Dermis blood vessel endothelial cell (primary cell): ENCODE measurements at places on chromosomes 2 and 18.

GRCh38 chr2:20676353-20677215, 9.6 kb downstream of the GDF7 start:
- no peak for DNase-seq

DNA sequence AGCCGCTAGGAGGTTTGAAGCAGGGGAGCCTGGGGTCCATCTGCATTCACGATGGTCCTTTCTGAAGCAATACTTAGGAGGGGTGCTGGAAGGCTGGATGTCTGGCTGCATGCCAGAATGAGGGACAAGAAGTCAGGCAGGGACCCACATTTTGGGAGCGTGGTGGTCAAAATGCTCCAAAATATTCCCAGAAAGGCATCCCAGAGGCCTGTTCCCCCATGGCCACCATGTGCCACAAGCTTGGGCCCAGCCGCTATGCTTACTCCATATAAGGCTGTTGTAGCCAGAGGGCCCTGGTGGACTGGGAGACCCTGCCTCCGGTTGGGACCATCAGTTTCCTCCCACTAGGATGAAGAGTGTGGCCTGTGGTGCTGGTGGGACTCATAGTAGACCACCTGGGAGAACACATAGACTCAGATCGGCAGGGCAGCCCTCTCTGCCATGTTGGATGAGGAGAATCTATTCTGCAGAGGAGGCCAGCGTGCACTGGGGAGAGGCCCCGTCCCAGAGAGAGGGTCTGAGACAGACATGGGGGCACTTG, 3.6 kb upstream of the PROM2 start:
- DNase-seq, result no peak

GRCh38 chr2:109721626-109722025, 72.5 kb upstream of the RGPD5 start:
- no peak for DNase-seq

- DNase-seq, result no peak
Observed at GRCh38 chr2:85823951-85824350, 64.8 kb downstream of the ST3GAL5 start.

- DNase-seq, result no peak
Observed at GRCh38 chr2:118510807-118511206, 336.6 kb downstream of the EN1 start.

GRCh38 chr2:118854507-118855345, 7.3 kb upstream of the EN1 start:
- DNase-seq, result no peak

- no peak for DNase-seq
Observed at GRCh38 chr2:213491376-213491775, 207.1 kb downstream of the SPAG16 start.

- DNase-seq, result peak; percentile 46
Observed at GRCh38 chr2:36659872-36660312, 36.6 kb upstream of the VIT start.

DNA sequence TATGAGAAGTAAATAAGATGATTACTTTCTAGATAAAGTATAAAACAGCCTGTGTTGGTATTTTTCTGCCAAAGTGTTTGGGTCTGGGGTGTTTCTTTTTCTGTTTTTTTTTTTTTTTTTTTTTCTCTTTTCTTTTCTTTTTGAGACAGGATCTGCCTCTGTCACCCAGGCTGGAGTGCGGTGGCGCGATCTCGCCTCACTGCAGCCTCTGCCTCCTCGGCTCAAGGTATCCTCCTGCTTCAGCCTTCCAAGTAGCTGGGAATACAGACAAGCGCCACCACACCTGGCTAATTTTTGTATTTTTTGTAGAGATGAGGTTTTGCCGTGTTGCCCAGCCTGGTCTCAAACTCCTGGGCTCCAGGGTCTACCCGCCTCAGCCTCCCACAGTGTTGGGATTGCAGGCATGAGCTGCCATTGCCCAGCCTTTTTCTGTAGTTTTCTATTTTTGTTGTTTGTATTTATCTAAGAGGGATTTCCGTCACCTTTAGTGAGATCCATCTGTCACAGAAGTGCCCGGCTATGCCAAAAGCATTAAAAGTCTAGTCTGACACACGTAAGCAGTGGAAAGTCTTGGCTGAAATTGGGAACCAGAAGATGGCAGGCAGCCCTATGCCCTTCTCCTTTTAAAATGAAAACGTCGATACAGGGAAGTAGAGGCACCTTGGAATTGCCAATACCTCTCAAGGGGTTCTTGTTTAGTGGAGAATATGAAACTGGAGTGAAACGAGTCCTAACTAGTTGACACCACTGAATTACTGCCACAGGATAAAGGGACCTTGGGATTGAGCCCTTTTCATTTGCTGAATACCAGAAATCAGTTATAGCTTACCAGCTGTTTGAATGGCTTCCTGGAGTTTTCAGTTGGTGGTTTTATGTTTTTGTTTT, 14.0 kb downstream of the UGP2 start:
- no peak for DNase-seq

DNA sequence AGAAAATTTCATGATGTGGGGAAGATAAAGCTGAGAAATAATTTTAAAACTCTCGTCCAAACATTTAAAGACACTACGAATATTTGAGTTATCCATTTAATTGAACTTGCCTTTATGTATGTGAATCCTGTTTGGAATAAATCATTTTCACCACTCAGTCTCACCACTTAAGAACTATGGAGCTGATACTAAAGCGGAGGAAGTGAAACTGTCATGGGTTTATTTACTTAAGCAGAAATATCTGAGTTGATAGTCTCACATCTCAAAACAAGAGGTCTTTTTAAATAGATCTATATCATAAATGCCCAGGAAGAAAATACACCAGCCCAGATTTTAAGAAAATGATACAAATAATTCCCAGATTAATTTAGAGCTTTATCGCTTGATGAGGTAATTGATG, 532.4 kb downstream of the ZNF804A start:
- no peak for DNase-seq

DNA sequence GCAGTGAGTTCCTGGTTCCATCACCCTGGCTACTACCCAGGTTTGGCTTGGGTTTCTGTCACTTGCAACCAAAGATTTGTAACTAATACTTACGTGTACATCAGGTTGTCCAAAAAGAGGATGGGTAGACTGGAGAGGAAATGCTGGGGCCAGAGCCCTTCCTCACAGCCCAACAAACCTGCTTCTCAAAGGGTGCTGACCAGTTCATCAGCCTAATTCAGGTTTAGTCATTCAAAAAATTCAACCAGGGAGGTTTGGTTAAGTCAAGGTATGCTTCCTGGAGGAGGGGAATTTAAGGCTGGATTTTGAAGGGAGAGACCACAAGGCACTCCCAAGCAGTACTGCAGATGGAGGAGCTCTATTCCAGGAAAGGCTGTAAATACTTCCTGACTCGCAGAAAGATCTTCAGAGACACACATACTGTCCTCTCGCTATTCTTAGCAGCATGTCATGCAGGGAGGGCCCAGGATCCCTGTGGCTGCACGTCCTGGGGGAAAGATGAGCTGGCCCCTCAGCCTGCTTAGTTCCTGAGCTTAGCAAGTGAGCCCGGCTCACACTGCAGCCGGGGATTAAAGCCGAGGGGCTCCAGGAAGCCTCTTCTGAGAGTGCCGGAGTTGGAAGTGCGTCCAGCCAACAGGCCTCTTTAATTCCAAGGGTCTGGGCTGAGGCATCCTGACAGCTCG, 40.0 kb upstream of the BIN1 start:
- no peak for DNase-seq

DNA sequence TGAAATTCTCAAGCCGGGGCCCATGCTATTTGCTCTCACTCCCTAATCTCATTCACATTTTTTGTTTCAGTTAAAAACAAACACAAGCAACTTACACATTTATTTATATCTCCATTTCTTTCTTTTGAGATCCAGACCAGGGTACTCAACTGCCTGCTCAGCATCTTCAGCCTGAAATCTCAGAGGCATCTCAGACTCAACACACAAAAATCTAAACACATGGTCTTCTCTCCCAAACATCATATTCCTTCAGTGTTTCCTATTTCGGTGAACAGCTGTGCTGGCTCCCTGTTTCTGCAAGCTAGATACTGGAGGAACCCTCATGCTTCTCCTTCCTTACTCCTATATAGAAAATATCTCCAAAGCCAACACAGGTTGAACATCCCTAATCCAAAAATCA, 11.3 kb upstream of the RTTN start:
- no peak for DNase-seq

GRCh38 chr18:74590671-74591070, 7.0 kb upstream of the ZNF407 start:
- DNase-seq, result no peak

DNA sequence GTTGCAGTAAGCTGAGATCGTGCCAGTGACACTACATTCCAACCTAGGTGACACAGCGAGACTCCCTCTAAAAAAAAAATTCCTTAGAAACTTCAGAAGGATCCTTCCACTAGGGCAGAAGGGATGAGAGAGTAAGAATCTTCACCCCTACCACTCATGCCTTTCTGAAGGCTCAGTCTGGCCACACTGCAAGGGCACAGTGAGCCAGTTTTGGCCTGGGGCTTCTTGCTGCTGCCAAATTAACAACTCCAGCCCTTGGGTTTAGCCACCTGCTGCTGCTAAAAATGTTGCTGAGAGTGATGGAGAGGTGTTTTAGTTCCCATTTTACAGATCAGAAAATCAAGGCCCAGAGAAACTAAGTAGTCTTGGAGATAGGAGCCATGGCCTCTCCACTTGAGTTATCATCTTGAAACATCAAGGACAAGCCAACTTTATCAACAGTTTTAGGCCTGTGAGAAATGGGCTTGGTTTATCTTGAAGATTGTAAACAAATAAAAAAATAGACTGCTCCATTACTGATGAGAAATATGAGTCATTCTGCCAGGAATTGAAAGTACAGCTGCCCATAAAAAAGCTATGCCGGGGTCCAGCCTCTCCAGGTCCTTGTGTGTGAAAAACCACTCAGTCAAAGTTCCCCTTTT, 31.9 kb upstream of the CASP8 start:
- peak; percentile 67 for DNase-seq

DNA sequence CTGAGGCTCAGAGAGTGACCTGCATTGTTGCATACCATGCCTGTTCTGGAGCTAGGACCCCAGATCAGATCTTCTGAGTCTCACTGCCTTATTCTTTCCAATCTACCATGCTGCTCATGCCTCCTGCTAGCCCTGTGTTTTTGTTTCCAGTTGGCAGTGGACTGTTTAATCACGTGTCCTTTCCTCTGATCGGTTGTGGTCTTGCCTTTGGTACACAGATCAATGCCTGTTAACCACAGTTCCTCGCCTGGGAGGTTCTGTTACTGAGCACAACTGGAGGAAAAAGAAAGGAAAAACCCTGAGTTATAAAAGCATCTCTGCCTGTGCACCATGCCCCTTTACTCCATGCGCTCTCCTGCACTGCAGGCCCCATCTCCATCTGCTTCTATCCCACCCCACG, 329.1 kb downstream of the SETBP1 start:
- DNase-seq, result no peak

GRCh38 chr2:96161898-96162297, 16.7 kb upstream of the DUSP2 start:
- no peak for DNase-seq

- DNase-seq, result peak; percentile 20
Observed at GRCh38 chr2:171409436-171409971, 24.3 kb downstream of the METTL8 start.

DNA sequence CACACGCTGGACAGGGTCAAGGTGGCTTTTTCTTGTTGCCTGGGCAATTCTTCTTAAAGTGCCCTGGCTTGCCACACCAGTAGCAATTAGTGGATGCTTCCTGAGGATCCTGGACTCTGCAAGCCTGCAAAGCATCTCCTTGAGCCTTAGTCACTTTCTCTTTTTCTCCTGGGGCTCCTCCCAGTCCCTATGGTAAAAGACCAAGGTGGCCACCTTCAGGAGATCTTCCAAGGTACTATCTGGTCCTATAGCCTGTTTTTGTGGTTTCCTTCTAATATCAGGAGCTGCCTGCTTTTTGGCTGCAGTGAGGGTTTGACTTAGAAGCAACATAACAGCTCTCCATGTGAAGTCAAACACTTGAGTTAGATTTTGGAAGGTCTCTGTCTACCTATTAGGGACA, 33.3 kb upstream of the GMCL1 start:
- no peak for DNase-seq

- no peak for DNase-seq
Observed at GRCh38 chr2:60297296-60298005, 256.0 kb downstream of the BCL11A start.

DNA sequence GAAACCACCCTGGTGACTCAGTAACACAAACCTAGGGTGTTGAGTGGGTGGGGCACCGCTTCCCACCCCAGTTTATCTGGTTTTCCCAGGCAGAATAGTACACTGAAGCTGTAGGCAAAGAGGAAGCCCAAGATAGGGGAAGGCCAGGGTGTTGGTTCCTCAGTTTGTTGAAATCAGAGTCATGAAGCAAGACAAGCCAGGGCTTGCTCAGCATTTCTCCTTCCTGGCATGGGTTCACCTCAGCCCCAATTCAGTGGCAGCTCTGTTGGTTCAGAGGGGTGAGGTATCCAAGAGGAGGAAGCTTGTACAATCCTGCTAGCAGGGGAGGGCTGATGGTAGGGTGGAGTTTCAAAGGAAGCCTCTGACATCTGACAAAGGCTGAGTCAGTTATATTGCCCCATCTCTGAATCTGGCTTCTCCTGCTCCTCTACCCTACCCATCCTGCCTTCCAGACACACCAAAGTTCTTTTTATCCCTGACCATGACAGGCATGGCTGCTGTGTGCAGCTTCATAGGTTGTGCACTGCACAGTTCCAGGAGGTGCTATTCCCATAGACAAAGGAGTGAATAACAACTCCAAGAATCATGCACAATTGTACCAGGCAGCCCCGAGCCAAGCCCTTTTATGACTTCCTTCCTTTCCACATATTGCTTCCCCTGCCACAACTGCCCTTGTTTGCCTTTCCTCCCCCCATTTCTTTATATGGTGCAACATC, 24.9 kb upstream of the RAB10 start:
- peak; percentile 57 for DNase-seq

- DNase-seq, result peak; percentile 65
Observed at GRCh38 chr2:120867290-120868241, 131.9 kb downstream of the GLI2 start.
